G401 (cell line): ENCODE measurements at places on chromosomes 5 and 9.

GRCh38 chr9:21160178-21160577 lies 6.3 kb downstream of the IFNA21 start:
- no peak for DNase-seq

- no peak for DNase-seq
These were observed 61.8 kb upstream of the PTPRD start for GRCh38 chr9:10674586-10674985.

DNA sequence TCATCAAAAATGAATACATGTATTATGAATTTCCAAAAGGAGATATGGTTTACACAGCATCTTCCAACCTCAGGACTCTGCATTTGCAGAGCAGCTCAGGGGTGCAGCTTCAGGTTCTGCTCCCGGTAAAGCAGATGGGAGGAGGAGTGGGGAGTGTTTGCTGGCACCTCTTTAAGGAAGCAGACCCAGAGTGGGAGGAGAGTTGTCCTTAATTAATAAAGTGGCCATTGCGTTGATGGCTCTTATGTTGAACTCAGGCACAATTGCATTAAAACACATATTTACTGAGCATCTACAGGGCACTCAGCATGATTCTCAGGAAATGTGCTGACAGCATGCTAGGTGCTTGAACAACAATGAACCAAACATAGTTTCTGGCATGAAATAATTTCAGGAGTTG lies 121.0 kb downstream of the PDZD2 start:
- no peak for DNase-seq

- DNase-seq: no peak
These were observed 21.2 kb upstream of the VCAN start for GRCh38 chr5:83450183-83450966.

DNA sequence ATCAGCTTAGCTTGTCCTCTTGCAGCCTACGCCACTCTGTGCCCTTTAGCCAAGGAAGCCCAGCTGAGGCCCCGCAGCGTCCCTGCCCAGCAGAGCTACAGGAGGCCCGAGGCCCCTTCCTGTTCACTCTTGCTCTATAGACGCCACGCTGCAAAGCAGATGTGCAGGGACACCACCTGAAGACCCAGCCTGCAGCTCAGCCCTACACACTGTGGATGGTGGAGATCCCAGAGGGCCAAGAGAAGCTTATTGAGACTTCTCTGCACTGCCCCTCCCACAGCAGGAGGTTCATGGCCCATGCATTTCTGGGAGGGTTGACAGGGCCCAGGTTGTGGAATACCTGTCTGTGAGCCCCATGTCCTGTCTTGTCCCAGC lies 33.6 kb downstream of the IRF1 start:
- DNase-seq: no peak

DNA sequence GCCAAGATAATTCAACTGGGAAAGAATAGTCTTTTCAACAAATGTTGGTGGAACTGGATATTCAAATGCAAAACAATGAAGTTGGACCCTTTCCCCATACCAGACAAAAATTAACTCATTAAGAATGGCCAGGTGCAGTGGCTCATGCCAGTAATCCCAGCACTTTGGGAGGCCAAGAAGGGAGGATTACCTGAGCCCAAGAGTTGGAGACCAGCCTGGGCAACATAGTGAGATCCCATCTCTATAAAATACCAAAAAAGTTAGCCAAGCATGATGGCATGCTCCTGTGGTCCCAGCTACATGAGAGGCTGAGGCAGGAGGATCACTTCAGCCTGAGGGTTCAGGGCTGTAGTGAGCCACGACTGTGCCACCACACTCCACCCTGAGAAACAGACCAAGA lies 24.2 kb downstream of the SERINC5 start:
- no peak for DNase-seq

DNA sequence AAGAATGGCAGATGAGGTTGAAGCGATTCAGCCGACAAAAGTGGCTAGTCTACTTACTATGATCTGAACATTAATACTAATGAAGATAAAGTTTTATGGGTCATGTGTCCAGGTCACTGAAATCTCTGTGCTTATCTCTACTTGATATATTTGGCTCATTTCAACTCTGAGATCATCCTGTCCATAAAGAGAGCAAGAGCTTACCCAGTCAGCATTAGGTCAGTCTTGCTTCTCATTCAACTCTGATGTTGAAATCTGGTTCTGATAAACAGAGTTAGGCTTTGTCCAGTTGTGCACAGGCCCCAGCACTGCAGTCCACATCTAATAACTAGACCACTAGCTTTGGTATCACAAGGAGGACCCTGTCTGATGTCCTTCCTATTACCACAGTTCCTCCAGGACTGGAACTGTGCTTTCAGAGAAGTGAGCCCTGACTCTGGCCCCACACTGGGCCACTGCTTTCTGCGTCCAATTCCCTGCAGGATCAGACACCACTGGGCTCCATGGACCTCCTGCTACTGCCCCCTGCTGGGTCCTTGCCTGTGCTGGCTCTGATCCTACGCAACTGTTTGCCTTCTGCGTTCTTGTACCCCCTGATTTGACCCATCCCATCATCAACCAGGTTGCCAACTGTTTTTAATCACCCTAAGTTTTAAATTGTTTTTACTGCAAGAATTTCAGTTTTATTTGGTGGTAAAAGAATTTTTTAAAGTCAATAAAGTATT lies 23.7 kb upstream of the FAM120A start:
- no peak for DNase-seq

DNA sequence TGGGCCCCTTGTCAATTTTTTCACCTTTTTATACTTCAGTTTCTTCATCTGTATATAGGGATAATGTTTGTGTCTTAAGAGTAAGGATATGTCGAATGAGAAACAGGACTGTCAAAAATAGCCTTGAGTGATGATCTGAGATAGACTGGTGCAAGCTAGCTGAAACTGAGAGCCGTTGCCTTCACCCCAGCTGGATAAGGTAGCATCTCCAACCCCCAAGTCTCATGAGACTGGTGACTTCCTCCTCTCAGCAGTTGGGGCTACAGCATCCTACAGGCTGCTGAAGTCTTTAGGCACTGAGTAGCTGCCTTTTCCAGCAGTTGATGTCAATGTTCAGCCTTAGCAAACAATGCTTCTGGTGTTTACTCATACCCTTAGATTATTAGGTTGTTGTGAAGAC lies 330.2 kb downstream of the OSTF1 start:
- no peak for DNase-seq

DNA sequence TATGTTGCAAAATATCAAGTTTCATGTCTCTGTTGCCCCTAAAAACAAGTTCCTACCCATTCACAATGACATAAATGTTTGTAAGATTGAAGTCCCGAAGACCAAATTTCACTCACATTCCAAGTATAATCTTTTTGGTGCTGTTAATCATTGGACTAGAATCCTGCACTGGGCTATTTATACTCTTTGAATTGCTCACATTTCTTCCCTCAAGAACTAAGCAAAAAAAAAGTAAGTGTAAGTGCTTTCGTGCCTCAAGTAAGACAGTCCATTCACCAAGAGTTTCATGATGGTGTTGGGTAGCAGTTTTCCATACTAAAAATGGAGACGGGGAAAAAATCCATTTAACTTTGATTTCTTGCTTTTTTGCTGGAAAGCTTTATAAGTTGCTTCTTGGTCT lies 242.3 kb downstream of the EBF1 start:
- DNase-seq: no peak

DNA sequence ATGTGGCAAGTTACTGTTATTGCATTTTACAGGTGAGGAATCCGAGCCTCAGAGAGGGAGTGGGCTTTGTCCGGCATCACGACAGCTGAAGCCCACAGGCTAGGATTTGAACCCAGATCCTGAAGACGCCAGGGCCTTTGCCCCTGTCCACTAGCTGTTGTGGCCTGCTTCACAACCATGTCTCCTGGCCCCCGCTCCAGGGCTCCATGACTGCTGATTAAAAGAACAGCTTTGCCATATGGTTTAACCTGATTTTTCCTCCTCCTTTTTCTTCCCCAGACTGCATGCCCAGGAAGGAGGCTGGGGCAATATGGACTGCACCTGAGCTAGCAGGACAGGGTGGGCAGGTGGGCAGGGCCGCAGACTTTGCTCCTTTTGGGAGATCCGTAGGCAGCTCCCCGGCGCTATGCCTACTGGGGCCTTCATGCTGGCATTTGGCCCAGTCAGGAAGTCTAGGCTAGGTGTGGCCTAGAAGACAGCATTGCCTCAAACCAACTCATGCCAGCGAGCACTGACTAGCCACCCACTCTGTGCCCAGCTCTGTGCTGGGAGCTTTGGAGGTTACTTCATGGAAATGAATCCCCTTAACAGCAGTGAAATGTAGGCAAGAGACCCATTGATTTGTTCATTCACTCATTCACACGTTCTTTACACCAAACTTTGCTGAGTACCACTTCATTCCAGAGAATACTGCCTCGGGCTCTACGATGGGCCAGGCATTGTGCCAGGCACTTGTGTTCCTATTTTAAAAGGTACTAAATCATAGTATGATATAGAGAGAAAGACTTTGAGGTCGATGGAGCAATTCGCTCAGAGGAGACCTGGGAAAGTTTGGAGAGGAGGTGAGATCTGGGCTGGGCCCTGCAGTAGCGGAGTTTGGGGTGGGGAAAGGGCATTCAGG lies 94.3 kb upstream of the CPEB4 start:
- DNase-seq: no peak

- no peak for DNase-seq
These were observed 4.6 kb downstream of the CSF1R start for GRCh38 chr5:150081541-150082283.

- peak; percentile 89 for DNase-seq
These were observed at the start of gene SH3GL2 for GRCh38 chr9:17578911-17579793. Gene SH3GL2, plus strand, starts transcription at chr9:17579066.

GRCh38 chr5:18662231-18662630 lies 1028.0 kb downstream of the TAF11L14 start:
- DNase-seq: no peak

DNA sequence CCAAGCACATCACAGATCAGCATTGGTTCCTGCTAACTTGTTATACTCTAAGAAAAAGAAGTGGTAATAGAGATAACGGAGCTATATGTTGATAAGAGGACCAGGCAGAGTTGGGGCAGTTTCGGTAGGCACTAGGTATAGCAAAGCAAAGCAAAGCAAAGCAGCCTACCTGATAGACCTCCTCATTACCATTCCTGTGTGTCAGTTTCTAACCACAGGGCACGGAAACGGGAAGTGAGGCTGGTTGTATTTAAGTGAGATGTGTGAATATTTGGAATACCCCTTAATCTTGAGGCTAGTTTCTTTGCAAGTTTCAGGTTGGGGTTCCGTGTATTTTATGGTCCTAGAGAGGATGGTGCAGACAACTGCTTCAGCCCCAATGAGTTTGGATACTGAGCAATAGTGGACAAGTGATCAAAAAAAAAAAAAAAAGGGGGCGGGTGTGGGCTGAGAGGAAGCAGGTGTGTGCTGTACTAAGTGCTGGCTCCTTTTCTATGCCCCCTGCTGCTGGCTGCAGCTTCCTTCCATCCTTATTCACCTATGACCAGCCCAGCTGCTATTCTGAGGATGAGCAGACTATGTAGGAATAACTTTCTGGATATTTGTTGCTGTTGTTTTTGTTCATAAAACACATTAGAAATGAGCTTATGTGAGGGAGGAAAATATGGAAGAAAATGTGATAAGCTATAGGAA lies 183.3 kb downstream of the SH3GL2 start:
- DNase-seq: peak; percentile 79

- no peak for DNase-seq
These were observed 4.3 kb upstream of the ZNF510 start for GRCh38 chr9:96782235-96782634.

- no peak for DNase-seq
These were observed 16.0 kb upstream of the JADE2 start for GRCh38 chr5:134509308-134510040.

DNA sequence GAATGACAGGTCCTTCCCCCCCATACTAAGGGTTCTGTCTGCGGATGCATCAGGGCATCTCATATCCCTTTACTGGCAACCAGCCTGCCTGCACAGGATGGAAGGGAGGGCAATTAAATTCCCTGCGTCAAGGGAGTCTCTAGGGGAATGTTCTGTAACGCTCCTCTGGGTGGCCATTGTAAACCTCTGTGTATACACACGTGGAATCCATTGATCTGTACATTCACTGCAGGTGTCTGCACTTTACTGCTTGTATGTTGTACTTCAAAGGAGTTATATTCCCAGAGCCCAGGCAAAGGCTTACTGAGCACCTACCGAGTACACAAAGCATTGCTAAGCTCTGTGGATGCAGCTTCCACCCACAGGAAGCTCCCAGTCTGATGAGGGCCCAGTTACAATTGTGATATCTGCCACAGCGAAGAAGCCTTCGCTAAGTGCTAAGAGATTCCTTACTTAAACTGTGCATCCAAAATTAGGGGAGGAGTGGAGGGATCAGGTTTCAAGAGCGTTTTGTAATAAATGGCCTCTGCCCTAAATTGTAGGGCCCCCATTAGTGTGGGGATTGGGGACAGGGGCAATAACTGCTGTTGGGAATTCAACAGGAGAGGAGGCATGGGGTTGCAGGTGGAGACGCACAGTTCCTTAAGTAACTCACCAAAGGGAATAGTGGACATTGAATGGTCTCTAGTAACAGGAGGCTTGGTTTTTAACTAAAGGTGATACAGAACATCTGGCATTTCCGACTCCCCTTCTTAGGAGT lies 1.5 kb upstream of the RETREG1 start:
- DNase-seq: no peak

- no peak for DNase-seq
These were observed 305.8 kb downstream of the TRIM32 start for GRCh38 chr9:116992865-116993264.

DNA sequence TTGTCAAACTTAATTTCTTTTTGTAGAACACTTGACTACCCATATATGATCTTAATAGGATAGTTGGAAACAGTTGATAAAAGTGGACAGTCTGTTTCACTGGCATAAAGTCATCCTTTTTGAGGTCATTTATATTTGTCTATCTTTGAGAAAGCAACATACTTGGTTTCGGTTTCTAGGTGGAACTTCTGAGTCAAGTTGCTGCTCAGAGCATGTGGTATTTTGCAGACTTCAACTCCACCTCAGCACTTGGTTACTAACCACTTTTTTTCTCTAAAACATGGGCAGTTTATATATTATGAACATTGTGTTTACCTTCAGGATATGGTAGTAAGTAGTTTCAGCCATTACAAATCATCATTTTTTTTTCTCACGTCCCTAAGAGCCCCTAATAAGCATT lies 1749.0 kb upstream of the C9orf72 start:
- no peak for DNase-seq

GRCh38 chr9:137461663-137462395 lies 2.7 kb upstream of the NSMF start:
- no peak for DNase-seq

DNA sequence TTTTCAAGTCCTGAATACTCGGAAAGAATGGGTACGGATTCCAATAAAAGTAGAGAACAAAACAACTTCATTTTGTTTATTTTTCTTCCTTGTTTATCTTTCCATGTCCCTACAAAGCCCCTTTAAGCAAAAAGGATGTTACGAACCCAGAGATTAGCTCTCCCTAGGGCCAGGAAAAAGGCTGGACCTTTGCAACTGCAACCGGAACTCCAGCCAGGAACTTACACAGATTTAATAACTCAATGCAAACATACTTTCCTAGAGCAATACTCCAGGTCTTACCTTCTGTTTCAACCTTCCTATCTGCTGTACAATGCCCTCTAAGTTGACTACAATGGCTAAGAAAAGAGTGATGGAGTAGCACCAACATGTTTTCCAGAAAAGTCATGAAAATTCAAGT lies 7.0 kb downstream of the DENND1A start:
- DNase-seq: no peak
